GM23248 (cell line): ENCODE measurements at places on chromosomes 16 and 17.
A peak's percentile ranks its signal among the peaks of the same experiment; 100 is the strongest.

- DNase-seq, result no peak
These were observed 271.2 kb downstream of the CBLN1 start for GRCh38 chr16:49010396-49010795.

DNA sequence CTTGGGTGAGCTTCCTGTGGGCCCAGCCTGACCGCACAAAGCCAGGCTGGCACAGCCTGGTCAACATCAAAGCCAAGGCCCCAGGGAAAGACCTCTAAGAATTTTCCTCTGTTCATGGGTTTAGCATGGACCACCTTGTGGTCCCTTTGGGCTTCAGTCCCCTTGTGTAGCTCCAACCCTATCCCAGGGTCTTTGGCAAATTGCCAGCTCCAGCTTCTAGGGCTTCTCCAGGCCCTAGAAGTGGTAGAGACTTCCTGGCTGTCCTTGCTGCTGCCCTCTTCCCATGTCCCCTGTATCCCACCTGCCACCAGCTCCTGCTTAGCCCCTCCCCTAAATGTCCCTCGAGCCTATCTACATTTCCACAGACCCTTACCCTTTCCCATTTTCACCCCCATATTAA lies 9.7 kb upstream of the ITGA3 start:
- DNase-seq, result no peak

DNA sequence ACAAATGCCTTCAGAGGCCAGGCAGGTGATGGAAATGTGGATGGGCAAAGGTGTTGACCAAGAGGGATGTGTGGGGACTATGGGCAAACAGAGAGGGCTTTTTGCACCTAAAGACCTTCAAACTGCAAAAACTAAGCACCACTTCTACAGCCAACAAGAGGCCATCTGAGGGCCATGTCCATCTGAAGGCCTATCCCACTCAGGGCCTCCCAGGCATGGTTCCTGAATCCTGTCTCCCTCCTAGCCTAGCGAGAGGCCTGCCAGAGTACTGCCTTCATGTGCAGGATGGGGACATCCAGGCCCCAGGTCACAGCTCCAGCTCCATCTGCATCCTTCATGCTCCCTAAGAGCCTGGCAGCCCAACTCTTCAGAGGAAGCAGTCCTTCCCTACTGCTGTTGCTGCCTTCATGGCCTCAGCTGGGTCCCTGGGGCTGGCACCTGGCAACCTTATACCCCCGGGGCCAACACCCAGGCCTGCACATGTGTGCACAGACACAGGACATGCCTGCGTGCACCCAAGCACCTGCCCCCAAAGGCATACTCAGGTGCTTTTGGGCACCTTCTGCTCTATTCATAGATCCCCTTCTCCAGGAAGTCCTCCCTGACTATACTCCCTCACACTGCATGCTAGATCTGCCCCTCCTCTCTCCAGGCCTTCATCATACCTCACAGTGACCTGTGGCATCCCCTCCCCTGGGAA lies 95.2 kb downstream of the C16orf78 start:
- DNase-seq, result no peak

- peak; percentile 55 for DNase-seq
These were observed 44.1 kb upstream of the MYH10 start for GRCh38 chr17:8674344-8675305.

DNA sequence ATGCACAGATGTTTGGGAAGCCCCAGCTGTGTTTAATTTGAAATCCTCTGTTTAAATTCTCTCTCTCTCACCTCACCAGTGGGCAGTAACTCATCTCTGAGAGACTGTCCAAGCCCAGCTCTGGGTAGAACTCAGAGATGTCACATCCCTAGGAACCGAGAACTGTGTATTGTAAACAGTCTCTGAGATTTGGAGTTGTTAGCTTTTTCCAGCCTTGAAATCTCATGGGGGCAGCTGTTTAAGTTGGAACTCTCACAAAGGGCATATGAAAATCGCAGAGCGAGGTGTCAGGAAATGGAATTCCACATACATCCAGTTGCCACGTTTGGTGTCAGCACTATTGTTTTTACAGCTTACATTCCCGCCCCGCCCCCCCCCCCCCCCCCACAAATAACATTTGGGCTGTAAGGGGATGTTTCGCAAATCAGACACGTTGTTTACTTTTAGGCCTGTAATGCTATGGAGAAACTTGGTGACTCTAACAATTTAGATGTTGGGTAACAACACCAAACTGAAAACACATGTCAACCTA lies 34.3 kb downstream of the VPS35L start:
- DNase-seq, result peak; percentile 91

- DNase-seq, result no peak
These were observed 97.4 kb upstream of the ZFHX3 start for GRCh38 chr16:73145166-73145880.

- DNase-seq, result peak; percentile 50
These were observed 180.6 kb downstream of the COPRS start for GRCh38 chr17:31678431-31678830.

GRCh38 chr17:79695797-79696609 lies 34.7 kb upstream of the ENPP7 start:
- peak; percentile 26 for DNase-seq

DNA sequence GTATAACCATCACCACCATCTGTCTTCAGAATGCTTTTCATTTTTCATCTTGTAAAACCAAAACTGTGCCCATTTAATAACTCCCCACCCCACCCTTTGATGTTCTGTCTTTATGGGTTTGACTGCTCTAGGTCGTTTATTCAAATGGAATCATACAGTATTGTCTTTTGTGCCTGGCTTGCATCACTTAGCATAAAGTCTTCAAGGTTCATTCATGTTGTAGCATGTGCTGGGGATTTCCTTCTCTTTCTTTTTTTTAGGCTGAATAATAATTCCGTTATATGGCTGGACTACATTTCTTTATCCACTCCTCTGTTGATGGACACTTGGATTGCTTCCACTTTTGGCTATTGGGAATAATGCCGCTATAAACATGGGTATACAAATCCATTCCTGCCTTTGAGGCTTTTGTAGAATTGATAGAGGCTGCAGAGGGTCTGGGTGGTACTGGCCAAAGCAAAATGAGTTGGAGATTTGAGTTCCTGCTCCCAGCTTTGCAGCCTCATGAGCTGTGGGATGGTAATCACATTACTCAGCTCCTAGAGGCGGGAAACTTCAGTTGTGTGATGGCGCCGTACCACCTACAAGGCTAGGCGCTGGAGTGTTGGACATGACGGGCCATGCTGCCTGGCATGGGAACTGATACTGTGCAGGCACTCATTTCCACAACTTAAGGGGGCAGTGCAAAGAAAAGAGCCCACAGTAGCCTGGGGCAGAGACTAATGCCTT lies 64.8 kb downstream of the CLEC16A start:
- DNase-seq, result no peak

DNA sequence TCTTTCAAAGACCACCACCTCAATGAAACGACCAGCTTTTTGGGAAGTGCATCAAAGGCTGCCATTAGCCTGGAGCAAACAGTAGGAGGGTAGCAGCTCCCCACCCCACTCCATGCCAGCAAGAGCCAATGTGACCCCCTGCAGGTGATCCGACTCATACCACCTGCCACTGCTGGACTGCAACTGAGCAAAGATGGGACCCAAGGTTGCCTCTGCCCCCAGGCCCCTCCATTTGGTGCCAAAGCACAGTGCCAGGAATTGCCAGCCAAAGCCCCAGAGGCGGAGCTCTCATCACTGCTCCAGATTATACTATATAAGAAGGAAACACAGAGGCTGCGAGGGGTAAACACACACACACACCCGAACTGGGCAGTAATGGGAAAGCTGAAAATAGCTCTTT lies 8.3 kb downstream of the PITPNM3 start:
- DNase-seq, result no peak

DNA sequence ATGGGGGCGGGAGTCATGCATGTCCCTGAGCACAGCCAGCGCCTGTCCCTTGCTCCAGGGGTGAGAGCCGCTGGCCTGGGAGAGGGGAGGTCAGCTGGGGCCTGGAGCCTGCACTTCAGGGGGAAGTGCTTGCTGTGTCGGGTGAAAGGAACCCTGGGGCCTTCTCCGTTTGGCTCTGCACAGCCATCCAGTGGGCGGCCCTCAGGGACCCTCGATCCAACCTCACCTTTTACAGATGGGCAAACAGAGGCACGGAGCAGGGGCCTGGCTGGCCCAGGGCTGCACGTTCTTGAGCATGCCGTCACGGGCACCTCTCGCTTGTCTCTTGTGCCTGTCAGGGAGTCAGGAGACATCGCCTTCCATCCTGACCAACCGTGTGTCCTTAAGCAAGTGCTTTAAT lies 1.8 kb downstream of the SNX20 start:
- DNase-seq, result no peak

GRCh38 chr16:85528528-85529387 lies 84.4 kb upstream of the GSE1 start:
- DNase-seq, result no peak

GRCh38 chr16:89548344-89549006 lies 12.0 kb upstream of the RPL13 start:
- no peak for DNase-seq

DNA sequence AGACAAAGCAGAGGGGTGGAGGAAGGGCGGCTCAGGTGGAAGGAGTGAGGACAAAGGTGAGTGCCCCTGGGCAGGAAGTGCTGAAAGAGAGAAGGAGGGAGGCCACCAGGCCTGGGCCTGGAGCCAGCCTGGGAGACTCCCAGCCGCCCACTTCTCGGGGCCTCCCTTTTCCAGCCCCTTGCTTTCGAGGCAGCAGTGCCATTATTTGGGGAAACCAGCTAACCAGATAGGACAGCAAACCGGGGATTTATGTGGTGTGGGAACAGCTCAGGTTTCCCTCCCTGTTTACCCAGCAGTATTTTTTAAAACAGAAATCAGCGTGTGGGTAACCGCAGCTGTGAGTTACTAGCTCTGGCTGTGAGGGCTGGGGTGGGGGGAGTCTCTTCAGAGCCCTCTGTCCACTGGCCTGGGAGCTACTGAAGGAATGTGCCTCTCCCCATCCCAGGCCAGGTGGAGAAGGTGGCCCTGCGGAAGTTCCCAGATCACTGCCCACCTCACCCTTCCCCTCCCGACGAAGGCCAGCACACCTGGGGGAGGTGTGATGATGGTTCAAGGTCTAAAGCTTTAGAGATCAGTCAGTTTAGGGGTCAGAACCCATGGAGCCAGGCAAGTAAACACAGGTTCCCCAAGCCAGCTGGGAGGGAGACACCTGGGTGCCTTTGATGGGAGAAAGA lies 8.4 kb upstream of the MEOX1 start:
- no peak for DNase-seq

GRCh38 chr16:2152695-2153506 lies 2.7 kb upstream of the TRAF7 start:
- DNase-seq, result peak; percentile 23

- no peak for DNase-seq
These were observed 6.7 kb upstream of the GAST start for GRCh38 chr17:41705271-41705991.

GRCh38 chr16:67396159-67397035 lies 3.1 kb upstream of the TPPP3 start:
- DNase-seq, result peak; percentile 93

DNA sequence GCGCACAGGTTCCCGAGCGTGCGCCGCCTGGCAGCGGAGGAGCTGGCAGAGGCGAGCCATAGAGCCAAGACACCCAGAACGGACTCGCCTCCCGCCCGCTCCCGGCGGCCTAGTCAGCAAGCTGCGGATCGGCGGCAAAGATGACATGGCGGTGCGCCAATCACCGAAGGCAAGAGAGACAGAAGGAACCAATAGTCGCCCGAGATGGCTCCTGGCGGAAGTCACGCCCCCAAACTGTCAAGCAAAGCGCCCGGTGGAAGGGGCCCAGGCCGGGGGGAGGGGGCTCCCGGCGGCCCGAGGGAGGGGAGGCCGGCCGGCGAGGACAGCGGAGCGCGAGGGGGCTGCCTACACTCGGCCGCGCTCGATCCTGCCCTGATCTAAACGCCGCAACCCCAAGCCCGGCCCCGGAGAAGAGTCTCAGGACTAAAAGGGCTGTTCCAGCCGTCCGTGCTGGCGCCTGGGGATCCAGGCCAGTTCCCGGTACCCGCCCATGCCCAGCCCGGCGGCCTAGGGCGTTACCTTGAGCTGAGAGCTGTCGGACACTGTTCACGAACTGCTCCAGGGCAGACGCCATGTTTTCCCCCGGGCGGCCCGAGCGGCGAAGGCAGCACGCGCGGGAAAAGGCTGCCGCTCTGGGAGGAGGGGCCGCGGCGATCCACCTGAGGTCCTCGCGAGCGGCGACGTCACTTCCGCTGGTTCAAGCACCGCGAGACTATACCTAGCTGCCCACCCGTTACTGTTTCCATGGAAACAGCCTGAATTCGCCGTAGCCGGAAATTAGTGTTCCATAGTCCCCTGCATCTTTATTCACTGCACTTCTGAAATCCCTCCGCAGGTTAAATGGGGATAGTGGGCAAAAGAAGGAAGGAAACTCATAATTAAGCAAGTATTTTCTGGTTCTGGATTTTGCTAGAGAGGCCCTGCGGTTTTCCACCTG lies at the start of gene COPS3:
Gene COPS3, minus strand, starts transcription at position 634 of the 937 bp plus-strand sequence. Its CDS starts 60 bp downstream, at position 574.
- peak; percentile 100 for DNase-seq
